T-helper 1 cell (primary cell): ENCODE measurements at places on chromosomes 4 and X.

DNA sequence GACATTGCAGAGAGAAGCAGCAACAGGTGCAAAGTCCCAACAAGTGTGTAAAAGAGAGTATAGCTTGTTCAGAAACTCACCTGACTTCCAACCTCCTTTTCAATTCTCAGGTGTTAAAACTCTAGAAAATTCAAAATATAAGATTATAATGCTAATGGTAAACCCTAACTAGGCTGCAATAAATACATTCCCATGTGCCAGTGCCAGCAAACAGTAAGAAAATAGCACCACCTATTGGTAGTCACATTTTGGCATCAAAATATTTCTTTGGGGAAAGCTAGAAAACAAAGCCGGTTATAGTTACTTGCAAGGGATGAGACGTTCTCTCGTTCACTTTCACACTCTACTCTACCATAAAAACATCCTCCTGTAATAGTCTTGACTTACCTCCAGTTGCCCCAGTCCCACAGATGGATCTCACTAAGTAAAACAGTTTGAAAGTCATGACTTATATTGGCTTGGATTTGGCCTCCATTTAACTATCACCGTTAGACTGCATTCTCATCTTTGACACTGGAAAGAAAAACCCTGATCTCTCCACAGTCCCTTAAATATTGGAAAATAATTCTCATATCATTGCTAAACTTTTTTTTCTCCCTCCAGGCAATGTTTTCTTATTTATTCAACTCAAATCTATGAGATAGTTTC, 9.6 kb downstream of the BMP3 start:
- DNase-seq, result no peak

DNA sequence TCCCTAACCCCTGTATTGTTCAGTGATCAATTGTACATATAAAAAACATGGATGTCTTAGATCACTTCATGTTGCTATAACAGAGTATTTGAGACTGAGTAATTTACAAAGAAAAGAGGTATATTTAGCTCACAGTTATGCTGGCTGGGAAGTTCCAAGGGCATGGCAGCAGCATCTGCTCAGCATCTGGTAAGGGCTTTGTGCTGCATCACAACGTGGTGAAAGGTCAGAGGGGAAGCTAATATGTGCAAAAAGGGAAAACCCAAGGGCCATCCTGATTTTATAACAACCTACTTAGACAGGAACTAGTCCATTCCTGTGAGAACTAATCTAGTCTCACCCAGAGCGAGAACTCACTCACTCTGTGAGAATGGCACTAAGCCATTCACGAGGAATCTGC, 128.2 kb upstream of the OTUD4 start:
- no peak for DNase-seq

DNA sequence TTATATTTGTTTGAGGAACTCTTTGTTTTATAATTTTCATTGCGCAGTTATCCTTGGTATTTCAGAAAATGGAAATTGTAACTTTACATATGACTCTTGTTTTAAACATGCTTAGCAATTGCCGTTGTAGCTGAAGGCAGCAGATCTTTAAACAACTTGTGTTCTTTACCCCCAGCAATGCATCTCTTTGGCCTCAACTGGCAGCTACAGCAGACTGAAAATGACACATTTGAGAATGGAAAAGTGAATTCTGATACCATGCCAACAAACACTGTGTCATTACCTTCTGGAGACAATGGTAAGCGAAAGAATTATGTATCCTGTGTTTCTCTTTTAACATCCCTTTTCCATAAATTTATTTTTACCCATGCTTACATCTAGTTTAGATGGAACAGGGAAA, 263.6 kb downstream of the DCTD start:
- no peak for DNase-seq

GRCh38 chr4:114519368-114519767, 79.2 kb upstream of the UGT8 start:
- no peak for DNase-seq

DNA sequence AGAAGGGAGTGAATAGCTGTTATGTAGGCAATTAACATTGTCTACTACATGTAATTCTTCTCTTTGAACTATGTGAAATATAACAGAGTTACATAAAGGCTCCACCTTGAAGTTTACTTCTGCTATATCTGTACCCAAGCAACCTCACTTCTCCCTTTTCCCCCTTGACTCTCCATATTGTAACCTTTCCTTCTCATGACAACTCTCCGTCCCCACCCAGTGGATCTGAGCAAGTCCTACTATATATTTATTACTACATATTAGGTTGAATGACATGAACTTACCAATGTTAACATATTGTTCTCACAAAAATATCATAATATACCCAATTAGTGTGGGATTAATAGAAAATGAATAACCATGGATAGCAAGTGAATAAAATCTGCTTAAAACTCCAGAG, 93.2 kb upstream of the ATP8A1 start:
- no peak for DNase-seq
